Substantia nigra (tissue), 51 donors: ENCODE measurements at places on chromosomes 1 and 21.

DNA sequence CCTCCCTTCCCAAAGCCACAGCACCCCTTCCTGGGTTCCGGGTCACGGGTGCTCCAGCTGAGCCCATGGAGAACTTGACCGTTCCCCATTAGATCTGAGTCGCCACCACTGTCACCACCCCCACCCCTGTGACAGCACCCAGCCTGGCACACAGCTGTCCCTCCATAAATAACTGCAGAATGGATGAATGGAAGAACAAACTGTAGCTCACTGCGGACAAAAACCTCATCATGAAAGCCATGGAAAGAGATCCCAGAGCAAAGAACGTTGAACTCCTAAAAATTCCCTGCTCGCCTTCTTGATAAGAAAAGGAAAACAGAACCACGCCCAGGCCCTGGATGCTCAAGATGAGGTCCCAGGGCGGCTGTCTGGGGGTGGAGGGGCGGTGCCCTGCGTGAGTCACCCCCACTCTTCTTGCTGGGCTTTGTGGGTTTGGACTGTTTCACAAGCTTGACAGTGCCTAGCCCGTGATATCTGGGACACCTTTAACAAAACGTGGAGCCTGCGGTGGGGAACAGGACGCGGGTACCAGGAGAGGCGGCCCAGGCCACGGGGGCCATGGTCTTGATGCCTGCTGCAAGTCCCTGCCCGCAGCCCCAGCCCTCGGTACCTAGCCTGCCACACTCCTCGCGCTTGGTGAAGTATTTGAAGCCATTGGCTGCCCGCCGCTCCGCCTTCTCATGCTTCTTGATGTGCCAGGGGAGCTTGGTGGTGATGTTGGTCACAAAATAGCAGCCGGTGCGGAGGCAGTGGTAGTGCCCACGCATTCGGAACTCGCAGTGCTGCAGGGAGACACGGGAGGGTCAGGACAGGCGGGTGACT lies 151.9 kb downstream of the CASZ1 start:
- no peak for DNase-seq

DNA sequence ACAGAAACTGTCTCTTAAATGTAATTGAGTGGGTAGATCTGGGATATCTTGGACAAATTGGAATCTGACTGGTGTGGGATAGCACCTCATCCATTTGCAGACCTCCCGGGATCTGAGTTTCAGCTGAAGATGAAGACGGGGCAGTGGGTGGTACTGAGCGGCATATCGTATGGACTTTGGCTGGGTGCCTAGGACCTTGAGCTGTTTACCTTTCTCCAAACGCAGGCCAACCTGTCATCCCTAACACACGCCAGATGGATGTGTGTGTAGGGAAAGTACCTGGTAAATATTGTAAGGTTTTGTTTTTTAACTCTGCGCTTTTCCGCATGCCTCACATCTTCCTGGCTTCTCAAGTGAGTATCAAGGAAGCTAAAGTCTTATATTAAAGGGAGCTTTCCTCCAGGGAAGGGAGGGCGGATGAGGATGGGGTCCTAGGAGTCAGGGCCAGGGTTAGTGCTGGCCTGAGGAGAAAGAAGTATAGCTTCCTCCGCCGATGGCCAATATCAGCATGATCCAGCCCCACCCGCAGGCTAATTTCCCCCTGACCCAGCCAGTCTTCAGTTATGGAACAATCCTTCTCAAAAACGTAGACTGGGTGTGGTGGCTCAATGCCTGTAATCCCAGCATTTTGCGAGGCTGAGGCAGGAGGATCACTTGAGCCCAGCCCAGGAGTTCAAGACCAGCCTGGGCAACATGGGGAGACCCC lies 26.2 kb downstream of the ATP8B2 start:
- DNase-seq, result no peak

DNA sequence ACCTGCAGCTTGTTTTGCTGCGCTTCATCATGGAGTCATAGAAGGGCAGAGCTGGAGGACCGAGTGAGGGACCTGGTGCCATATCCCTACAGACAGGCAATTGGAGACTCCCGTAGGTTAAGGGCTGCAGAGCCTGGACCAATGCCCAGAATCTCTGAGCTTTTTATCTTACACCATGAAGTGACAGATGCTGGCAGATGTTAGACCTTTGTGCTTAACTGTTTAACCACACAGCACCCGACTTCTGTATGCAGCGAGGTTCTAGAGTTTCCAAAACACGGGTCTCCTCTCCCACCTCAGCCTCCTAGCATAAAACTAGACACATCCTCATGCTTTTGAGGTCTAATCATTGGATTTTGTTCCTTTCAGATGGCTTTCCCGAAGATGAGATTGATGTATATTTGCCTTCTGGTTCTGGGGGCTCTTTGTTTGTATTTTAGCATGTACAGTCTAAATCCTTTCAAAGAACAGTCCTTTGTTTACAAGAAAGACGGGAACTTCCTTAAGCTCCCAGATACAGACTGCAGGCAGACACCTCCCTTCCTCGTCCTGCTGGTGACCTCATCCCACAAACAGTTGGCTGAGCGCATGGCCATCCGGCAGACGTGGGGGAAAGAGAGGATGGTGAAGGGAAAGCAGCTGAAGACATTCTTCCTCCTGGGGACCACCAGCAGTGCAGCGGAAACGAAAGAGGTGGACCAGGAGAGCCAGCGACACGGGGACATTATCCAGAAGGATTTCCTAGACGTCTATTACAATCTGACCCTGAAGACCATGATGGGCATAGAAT lies 47.6 kb downstream of the B3GALT5 start:
- DNase-seq, result no peak

DNA sequence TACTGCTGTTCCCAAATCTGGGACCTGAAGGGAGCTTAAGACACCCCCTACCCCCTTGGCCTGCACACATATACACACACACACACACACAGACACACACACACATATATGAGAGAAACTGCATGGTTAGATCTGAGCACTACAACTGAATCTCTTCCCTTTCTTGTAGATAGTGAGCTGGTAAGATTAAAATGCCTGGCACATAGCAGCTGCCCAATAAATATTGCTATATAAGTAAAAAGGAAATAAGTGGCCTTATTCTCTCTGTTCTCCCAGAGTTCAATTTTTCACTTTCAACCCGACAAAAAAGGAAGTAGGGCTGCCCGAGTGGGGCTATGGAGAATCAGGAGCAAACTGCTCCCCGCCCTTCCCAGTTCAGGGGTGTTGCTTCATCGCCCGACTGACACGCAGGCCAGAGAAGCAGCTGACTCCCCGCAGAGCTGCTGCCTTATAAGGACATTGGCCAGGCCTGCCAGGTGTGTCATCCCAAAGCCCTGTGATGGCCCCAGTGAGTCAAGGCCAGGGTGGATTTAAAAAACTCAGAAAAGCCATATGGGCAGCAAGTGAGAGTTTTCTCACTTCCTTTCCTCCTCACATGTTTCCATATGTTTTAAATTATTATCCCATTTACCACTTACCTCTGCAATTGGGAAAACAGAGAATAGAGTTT lies 106.5 kb upstream of the SLC44A3 start:
- no peak for DNase-seq
